GM12878 (cell line): ENCODE measurements at places on chromosomes 3 and 15. TPM values are rescaled to one million over a fixed set of nuclear protein-coding genes. Genes with fewer than 3 reads are reported as not detected.

DET1 gene
- 0.82 and 2.1 TPM in 2 replicates for total RNA-seq

LOXL1 gene
- total RNA-seq, result 0.11 and 0.15 TPM in 2 replicates

PROK2 gene
- not detected in 2 replicates for total RNA-seq

MUSTN1 gene
- 0.51 and 1.2 TPM in 2 replicates for total RNA-seq

CCDC39 gene
- total RNA-seq, result 0.43 and 0.44 TPM in 2 replicates

ZBTB20 gene
- 4.2 and 4.8 TPM in 2 replicates for total RNA-seq

SSUH2 gene
- not detected in 2 replicates for total RNA-seq

ADAMTS9 gene
- total RNA-seq, result 0.13 TPM in 1 of 2 replicates, not detected in the other
